D341Med (cell line): ENCODE measurements at places on chromosomes 12 and 14.

GRCh38 chr12:93729934-93730333 lies 52.8 kb downstream of the CRADD start:
- no peak for DNase-seq

- no peak for DNase-seq
Measured at GRCh38 chr12:1041478-1041877, 50.5 kb downstream of the ERC1 start.

GRCh38 chr14:98594156-98594555 lies 677.8 kb downstream of the BCL11B start:
- no peak for DNase-seq

DNA sequence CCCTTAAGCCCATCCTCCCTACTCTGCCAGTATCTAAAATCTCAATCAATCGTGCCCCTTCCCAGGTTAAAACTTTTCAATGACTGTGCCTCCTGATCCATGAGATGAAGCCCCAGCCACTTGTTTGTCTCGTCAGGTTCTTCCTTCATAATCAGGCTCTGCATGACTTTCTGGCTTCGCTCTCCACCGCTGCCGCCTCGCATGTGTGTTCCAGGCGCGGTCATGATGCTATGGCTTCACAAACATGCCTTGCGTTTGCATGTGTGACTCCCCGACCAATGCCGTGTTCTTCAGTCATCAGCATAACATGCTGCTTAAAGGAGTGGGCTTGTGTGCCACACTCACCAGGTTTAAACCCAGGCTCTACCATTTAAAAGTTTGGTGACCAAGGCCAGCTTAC lies 5.0 kb upstream of the C1RL start:
- DNase-seq: no peak

DNA sequence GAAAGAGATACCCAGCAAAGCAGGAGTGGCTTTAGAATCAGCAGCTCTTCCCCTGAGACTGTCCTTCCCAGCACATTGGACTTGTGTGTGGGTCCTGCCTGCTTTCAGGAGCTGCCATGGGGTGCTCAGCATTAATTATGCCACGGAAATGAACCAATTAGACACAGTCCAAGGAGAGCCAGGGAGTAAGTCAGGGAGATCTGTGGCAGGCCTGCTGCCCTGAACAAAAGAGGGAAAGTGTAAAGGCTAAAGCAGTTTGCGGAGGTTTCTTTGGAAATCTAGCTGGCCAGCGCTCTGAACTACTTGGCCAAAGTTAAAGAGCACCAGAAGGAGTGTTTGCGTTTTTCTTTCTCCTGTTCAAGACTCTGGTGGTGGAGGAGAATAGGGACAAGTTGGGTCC lies 65.7 kb upstream of the SRSF5 start:
- DNase-seq: no peak

- no peak for DNase-seq
Measured at GRCh38 chr12:55132816-55133215, 6.6 kb downstream of the OR9K2 start.

DNA sequence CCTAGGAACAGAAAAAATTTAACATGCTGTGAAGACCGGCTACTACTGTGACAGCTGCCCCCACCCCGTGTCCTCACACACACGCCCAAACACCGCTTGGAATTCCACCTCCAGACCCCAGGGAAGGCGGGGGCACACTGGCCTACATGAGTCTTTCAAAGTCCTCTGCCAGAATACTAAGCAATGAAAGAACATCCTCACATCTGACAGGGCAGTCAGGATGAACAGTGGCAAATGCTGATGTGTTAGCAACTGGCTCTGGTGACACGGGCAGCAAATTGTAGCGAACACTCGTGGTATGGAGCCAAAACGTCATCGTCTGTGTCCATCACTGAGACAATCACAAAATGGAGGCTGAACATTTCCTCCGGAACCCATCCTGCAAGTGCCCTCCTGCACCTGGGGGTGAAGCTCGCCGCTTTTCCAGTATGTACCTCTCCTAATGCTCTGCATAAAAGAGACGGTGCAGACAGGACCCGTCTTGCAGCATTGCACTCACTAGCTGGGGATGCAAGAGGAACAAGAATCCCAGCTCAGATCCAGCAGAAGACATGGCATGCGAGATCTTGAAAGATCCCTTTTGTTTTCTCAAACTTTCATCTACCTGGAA lies 94.8 kb downstream of the BCL11B start:
- no peak for DNase-seq
